Renal pelvis (tissue), 12 donors: ENCODE measurements at places on chromosomes 3 and 15. TPM values are rescaled to one million over a fixed set of nuclear protein-coding genes. Genes with fewer than 3 reads are reported as not detected.

- DNase-seq = no peak
Observed at GRCh38 chr15:57611938-57612337, 20.2 kb downstream of the MYZAP start.

The CCDC174 gene
- polyA plus RNA-seq = 32.7 TPM

DNA sequence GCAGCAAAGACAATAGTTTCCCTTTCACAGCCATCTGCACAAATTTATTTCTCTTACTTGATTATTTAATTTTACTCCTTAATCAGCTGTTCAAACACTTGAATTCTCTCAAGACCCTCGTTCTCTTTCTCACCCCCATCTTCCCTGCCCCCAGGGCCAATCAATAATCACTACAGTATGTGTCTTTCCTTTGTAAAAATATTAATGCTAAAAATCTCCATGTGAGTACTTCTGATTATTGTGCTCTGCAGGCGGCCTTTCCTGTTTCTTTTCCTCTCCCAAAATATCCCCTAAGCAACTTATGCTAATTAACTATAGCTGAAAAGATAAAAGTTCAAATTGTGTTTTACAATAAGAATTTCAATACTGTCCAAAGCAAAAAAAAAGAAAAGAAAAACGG, 617.0 kb upstream of the CBLB start:
- no peak for DNase-seq

The CFAP100 gene
- 1.5 TPM for polyA plus RNA-seq

GRCh38 chr3:34260271-34261000, 462.0 kb downstream of the PDCD6IP start:
- DNase-seq = peak; percentile 67

GRCh38 chr15:54594115-54594514, 602.6 kb downstream of the RSL24D1 start:
- no peak for DNase-seq

DNA sequence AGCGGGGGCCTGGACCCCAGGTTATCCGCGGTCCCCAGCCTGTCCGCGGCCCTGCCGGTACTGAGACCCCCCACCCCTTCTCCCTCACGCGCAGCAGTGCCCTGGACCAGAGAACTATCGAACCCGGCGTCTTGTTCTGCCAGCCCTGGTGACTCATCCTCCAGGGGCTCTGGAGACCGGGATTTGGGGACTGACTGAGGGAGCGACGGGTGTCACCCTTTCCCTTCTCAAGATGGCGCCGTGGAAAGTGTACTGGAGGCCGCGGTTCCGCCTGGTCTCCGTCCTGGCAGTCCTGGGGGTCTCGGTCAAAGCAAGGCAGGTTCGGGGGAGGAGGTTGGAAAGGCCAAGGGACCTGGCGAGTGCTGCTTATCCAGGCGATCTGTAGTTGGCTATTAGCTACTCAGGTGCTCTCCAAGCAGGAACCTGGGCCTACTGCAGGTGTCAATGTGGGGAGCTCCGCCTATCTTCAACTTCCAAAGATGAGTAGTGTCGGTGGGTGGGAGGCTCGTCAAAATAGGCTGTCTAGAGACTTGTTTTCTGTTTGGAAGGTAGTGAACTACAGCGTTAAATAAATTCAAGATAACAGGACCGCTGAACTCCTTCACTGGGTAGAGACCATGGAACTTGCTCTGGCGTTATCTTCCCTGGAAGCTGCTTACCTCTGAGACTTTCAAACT, 790 bp downstream of the RAB5A start:
- peak; percentile 47 for DNase-seq

DNA sequence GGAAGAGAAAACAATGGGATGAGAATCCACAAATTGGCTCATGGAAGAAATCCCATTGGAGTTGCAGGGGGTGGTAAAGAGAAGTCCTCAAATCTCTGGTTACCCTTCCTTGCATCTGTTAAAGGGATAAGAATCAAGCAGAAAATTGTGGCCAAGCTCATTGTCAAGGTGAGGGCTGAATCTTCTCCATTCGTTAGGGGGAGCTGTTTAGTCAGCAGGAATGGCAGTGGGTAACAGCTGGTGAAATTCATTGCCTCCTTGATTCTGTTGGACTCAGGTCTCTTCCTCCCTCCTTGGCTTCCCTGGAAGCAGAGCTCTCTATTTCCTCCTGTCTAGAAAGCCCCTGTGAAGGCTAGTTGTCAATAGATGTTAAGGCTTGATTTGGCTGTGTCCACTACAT, 343.1 kb upstream of the SEMA6D start:
- no peak for DNase-seq

DNA sequence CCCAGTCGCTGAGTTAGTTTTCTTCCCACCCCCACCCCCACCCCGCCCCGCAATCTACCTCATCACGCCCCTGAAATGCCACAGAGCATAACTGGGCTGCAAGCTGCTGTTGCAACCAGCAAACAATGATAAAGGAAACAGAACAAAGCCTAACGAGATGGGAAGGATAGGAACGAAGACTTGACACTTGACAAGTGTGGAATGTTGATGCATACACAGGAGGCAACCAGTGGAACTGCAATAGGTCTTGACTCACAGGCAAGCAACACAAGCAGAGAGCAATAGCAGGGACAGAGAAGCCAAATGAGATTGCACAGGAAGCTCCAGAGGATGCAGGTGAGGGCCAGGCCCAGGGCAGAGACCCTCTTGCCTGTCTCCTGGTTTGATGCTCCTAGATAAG, 225.9 kb downstream of the IGSF11 start:
- DNase-seq = no peak

The ACTC1 gene
- 0.87 TPM for polyA plus RNA-seq

- DNase-seq = peak; percentile 80
Observed at GRCh38 chr3:113254171-113254947, 43.0 kb downstream of the BOC start.

The INAFM2 gene
- polyA plus RNA-seq = 17.6 TPM

DNA sequence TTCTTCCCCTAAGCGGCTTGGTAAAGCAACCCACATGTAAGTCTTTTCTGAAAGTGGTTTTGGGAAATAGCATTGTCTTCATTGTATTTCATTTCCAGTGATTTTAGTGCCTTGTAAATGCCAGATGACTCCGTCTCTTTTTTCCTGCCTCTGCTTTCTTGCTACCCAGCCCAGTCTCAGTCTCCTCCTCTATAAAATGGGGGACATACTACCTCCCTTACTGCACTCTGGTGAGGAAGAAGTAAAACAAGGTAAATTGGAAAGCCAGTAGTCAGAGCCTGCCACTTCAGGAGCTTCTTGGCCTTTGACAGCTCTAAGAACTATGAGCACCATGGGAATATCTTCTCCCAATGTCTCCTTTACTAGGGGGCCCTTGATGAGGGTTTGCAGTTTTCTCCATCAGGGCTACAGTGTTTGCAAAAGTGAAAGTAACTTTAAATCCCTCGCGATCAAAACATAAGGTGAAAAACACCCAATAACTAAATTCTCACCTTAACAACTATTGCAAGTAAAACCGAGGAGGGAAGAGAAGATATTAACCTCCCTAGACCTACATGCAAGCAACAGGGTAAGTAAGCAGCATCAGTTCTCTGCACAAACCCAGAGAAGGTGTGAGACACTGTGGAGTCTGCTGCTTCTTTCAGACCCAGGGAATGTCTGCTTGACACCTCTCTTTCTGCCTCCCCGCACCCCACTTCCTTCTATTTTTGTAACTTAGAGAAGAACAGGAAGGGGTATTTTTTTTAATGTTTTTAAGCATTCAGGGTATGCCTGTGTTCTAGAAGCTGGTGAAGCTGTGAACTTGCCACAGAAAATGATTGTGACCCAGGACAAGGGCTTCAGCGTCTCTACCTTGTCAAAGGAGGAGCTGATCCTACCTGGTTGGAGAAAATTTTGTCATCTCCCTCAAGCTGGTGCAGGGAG, 159.1 kb upstream of the EOMES start:
- no peak for DNase-seq

DNA sequence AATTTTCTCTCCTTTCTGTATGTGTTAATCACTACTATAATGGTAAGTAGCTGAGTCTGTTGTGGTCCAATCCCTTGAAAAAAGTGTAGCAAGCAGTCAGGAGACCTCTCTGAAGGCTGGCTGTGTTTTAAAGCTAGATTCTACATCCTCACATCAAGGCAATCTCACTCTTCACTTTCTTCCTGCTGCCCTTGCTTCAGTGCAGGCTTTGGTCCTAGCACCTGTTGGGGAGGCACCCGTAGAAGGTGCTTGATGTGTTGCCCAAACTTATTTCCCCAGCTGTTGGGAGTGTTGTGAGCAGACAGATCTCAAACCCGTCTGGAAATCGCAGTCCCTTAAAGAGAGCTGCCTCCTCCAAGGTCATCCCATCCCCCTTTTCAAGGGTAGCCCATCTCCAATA, 8.6 kb downstream of the FRMD4B start:
- DNase-seq = no peak

- no peak for DNase-seq
Observed at GRCh38 chr15:69456208-69457166, 3.9 kb downstream of the RPLP1 start.

GRCh38 chr3:102714567-102714966, 279.8 kb downstream of the ZPLD1 start:
- no peak for DNase-seq

- no peak for DNase-seq
Observed at GRCh38 chr3:135751991-135752390, 213.5 kb upstream of the PPP2R3A start.

DNA sequence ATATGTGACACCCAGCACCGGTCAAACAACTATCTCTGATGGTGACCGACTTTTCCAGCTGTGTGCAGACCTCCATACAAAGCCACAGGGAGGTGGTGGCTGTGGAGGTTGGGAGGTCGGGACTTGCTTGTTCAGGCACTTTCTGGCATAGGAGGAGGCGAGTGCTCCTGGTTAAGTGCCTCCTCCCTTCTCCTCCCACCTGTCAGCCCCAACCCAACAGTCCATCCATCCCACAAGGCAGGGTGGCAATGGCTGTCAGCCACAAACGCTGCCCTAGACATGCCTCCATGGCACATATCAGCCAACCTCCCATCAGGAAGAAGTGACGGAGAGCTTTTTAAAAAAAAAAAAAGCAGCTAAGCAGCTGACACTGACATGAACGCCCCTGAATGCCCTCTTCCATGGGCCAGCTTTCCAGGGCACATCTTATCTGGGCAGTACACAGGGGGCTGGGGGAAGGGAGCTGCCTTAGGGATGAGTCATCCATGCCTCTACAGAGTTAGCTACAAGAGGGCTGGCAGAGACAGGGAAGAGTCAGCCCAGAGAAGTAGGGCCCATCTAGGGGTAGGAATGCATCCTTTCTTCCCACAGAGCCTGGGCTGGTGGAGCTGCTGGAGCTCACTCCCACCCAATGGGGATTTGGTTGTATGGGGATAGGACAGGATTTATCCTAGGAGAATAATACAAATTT, 41.2 kb downstream of the CCDC12 start:
- DNase-seq = no peak

The EBLN2 gene
- 8.1 TPM for polyA plus RNA-seq

GRCh38 chr3:178826435-178827123, 245.0 kb downstream of the ZMAT3 start:
- no peak for DNase-seq

DNA sequence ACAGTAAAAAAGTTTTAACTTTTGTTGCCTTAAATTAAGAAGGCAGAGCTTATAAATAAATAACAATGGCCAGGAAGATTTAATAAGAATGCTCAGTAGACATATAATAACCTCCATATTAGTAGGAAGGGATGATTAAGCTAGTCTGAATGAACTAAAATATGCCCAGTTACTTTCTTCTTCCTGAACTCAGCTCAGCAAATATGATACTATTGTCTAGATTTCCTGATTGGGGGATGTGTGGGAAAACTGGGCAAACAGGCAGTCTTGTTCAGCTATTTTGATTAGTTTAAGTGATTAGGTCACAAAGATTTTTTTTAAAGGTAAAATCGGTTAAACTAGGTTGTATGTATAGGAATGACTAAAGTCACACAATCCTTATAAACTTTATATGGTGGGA, 167.2 kb upstream of the SLC2A2 start:
- no peak for DNase-seq
